NB4 (cell line): ENCODE measurements at places on chromosomes 3 and 15.
A peak's percentile ranks its signal among the peaks of the same experiment; 100 is the strongest.

- DNase-seq, result peak; percentile 34
Measured at GRCh38 chr3:146550743-146551510, 6.5 kb upstream of the PLSCR1 start.

- DNase-seq, result no peak
Measured at GRCh38 chr3:42349765-42350594, 60.4 kb downstream of the LYZL4 start.

GRCh38 chr3:121601212-121601812 is 8.1 kb downstream of the FBXO40 start:
- no peak for DNase-seq

- DNase-seq, result peak; percentile 85
Measured at GRCh38 chr15:77907824-77908751, 169.4 kb downstream of the TBC1D2B start.

- no peak for DNase-seq
Measured at GRCh38 chr3:24254649-24255048, 240.0 kb downstream of the THRB start.

DNA sequence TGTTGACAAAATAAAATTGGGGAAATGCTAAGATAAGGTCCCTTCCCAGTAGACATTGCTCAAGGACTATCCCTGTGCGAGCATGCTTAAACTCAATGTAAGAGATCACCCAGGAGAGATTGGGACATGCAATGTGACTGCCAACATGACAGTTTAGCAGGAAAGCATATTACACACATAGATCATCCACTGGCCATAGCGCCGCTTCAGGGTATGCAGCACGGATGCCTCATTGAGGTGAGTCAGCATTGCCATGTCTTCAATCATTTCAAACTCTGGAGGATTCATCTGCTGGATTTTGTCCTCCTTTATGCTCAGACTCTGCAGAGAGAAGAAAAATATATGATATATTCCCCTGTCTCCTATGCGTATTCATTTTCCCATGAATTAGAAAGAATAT is 8.9 kb downstream of the MYH15 start:
- DNase-seq, result no peak

DNA sequence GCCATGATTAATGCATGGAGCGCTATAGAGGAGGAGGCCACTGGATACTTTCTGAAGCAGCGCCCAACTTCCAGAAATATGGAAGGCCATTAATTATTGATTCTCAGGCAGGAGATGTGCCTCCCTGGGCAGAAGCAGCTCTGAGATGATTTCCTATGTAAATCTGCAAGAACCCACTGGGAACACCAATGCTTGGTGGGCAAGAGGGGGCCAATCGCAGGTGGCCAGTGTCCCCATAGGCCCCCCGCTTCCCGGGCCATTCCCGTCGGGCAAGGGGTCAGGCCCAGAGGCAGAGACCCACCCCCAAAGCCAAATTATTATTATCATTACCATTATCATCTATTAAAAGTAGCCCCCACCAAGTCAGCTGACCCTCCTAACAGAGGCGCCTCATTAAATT is 288.0 kb upstream of the TLE3 start:
- DNase-seq, result no peak

DNA sequence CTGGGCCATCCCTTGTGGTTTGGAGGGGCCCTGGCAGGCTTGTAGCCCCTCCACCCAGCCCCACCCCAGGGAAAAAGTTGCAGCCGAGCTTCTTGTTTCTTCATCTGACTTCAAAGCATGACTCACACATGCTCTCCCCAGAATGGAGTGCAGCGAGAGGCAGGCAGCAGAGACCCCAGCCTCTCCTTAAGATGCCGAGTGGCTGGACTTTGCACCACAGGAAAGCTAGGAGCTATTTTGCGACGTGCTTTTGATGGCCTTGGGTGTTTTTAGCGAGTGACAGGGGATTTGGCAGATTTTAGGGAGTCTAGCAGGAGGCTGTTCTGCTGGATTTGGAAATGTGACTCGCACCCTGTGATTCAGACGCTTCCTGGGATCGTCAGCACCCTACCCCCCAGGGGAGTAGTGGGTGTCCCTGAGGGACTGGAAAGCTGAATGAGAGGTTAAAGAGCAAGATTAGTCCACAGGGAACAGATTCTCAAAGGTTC is 14.2 kb downstream of the BAHD1 start:
- DNase-seq, result peak; percentile 86

DNA sequence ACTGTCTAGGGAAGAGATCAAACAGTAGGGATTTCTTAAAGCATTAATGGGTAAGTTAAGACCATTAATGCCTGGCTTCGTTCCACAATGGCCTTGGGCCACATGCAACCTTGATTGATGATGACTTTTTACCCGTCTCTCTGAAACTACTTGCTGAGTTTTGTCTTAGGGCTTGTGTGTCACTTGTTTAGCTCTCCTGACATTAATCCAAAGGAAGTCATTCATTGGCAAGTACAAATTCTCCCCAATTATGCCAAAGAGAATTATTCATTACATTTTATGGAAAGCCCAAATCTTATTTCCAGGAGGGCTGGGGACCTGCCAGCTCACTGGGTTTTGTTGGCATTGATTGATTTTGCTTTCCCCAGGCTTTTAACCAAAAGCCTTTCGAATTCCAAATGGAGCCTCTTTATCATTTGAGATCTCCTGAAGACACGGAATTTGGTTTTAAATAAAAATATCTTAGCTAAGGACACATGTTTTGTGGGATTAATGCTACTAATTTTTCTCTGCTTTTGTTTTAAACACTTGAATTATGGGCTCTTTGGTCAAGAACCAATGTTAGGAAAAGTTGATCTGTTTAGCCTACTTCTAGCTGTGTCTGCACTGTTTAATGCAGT is 40.7 kb downstream of the SERPINI1 start:
- DNase-seq, result no peak

DNA sequence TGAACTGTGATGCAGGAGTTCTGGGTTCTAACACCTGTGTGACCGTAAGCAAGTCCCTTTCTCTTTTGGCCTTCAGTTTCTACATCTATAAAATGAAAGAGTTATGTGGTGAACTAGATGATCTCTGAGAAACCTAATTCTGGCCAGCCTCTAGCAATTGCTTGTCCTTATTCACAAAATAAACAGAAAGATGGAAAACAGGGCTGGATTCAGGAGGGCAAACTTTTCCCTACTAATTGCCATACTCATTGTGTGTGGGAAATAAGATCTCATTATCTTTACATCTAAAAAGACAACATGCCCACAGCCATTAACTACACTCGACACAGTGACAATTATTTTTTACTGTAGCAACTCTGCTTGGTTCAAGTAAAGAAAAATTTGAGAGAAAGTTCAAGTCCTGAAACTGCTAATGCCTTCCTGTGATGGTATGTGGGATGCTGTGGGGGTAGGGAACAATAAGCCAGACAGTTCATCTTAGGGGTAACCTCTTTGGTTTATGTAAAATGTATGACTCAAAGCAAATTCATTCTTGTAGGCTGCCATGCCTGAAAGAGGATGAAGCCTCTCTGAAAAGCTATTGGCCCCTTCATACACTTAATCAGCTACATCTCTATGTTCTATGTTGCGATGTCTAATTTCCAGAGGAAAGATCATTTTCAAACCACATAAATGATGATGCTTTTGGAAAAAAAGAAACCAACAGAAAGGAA is 177.6 kb upstream of the BCL6 start:
- DNase-seq, result no peak

- DNase-seq, result no peak
Measured at GRCh38 chr3:147407114-147407497, 763 bp upstream of the ZIC4 start.

DNA sequence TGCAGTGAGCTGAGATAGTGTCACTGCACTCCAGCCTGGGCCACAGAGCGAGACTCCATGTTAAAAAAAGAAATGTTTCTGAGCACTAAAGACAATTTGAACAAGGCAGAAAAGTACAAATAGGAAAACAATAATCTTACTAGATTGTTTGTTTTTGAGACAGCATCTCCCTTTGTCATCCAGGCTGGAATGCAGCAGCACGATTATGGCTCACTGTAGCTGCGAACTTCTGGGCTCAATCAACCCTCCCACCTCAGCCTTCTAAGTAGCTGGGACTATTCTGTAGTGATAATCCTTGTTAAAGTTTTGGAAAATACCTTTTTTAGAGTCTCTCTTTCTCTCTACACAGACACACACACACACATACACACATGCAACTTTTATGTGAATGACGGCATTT is 107.1 kb downstream of the LPP start:
- no peak for DNase-seq

- DNase-seq, result no peak
Measured at GRCh38 chr3:8220291-8220690, 281.3 kb upstream of the LMCD1 start.

GRCh38 chr3:95333826-95334225 is 1271.0 kb downstream of the NSUN3 start:
- DNase-seq, result peak; percentile 76

GRCh38 chr3:152269831-152270734 is 1.4 kb downstream of the MBNL1 start:
- DNase-seq, result no peak

- DNase-seq, result peak; percentile 84
Measured at GRCh38 chr15:30953731-30954378, 37.6 kb downstream of the MTMR10 start.

- DNase-seq, result no peak
Measured at GRCh38 chr3:172145031-172145686, 105.8 kb downstream of the FNDC3B start.

DNA sequence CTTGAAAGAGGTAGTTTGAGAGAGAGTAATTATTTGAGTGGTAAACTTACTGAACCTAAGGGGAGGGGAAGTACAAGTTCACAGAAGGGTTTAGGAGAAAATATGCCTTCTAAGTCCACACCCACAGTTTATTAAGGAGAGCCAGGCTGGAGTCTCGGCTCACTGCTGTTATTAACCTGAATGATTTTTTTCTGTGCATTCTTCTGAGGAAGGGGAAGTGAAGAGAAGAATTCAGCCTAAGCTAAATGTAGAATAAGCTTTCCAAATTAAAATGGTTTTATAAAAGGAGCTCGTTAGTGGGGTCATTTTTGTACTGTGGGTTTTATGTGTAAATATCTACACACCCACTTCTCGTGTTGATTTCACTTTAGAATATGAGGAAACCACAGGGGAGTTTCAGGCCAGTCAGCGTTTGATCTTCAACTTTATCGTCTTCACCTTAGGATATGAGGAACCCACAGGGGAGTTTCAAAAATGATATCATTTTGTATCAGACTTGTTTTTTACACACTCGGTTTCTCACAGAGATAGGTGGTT is 1.5 kb downstream of the WHAMM start:
- peak; percentile 55 for DNase-seq

- no peak for DNase-seq
Measured at GRCh38 chr3:40452057-40452456, 5.1 kb upstream of the RPL14 start.

GRCh38 chr3:156787926-156788663 is 38.1 kb upstream of the LEKR1 start:
- DNase-seq, result peak; percentile 87

DNA sequence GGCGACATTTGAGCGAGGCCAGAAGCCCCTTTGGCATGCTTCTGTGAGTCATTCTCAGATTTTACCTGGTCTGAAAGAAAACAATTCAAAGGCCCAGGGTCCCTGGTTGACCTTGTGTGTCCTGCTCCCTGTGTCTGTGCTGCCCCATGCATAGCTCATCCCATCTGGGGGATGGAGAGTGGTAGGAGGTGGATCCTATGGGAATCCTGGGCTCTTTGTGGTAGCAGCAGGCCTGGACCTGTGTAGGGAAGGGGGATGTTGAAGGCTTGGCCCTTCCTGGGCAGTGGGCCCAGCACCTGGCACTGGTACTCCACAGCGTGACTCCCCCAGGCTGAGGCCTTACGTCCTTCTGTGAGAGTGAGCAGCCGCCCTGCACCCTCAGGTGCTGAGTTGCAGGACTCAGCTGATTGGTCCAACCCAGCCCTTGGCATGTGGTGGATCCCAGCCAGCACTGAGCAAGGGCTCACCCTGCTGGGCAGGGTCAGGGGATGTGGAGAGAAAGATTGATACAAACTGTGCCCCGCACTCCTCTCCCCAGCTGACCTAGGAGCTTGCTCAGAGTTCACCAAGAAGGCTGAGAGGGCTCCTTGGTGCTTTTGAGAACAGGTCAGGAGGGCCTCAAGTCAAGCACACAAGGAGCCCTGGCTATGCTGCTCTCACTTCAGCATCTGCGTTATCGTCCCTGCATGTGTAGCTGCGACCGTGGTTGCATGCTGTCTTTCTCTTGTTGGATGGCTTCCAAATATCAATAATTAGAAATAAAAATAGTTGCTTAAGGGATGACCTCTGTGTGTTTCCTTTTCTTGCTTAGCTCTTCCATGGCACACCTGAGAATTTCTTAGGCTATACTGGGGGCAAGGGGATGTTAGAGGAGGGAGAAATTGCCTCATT is 21.4 kb upstream of the JMJD7 start:
- peak; percentile 29 for DNase-seq
